Suppressor macrophage (primary cell): ENCODE measurements at places on chromosomes 4 and X.

DNA sequence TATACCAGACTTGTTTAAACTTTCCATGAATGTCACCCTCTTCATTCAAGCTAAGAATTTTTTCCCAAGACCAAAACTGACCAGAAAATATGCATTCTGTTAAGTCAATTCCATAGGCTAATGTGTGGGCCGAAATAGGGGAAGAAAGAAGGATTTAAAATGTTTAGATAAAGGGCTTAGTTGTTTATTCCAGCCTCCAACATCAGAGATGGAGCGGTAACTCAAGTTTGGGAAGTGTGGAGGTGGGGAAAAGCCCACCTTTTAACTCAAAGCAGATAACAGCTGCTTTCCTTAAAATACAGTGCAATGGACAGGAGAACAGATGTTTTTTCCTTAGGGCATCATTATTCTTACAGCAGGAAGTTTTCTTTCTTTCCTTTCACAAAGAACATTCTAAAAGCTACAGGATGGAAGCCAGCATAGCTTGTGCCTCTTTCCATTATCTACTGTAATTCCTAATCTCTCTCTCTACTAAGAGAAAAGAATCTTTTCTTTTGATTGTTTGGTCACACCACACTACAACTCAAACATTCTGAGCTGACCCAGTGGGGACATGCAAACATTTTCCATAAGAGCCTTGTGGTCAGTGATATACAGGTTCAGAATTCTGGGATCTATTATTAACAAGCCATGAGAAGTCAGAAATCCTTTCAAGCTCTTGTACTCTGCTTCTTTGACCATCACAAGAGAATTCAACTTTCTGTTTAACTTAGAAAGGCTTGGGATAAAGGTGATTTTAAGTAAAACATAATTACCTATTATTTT is 101.6 kb downstream of the PDE5A start:
- DNase-seq, result no peak

- DNase-seq, result peak; percentile 58
These were observed 760 bp downstream of the TMEM165 start for GRCh38 chr4:55396308-55397125.

DNA sequence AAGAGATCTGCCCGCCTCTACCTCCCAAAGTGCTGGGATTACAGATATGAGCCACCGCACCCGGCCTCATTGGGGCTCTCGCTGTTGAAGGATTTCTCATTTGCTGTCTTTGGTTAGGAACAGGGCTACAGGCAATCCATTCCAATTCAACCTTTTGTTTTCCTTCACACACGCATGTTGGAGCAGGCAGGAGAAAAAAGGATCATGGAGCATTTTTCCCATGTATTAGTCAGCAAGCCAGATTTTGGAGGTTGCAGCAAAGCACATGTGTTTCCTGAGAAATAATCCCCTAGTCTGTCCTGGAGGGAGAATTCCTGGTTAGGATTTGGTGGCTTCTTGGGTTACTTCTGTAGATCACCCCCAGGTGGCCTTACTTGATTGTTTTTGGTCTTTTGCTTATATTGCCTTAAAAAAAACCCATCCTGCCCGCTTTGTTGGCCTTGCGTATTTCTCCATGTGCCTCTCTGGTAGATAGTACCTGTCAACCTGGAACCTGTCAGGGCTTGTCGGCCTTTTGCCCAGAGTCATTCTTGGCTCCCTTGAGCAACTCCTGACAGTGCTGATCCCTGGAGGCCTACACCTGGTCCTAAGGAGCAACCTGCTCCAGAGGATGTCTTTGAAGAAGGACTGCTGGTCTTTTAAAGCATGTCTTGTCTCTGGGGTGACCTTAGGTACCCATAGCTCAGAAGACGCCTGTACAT is 82.4 kb upstream of the CLCN4 start:
- no peak for DNase-seq

DNA sequence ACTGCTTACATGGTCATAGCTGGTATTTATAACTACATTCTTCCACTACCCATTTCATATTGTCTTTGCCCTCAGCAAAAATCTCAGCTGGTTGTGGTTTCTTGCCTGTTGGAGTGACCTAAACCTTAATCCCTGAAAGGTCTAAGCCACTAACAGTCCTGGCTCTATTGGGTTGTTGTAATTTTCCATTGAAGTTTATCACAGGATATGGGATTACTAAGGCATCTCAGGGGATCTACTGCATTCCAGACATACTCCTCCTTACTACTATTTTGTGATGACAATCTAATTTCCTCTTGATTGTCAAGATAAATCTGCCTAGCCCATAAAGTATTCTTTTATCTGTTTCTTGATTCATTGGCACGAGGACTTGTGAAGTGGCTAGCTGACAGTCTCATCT is 6.2 kb upstream of the OSTC start:
- no peak for DNase-seq

- no peak for DNase-seq
These were observed 104.6 kb upstream of the NWD2 start for GRCh38 chr4:37139987-37140386.

DNA sequence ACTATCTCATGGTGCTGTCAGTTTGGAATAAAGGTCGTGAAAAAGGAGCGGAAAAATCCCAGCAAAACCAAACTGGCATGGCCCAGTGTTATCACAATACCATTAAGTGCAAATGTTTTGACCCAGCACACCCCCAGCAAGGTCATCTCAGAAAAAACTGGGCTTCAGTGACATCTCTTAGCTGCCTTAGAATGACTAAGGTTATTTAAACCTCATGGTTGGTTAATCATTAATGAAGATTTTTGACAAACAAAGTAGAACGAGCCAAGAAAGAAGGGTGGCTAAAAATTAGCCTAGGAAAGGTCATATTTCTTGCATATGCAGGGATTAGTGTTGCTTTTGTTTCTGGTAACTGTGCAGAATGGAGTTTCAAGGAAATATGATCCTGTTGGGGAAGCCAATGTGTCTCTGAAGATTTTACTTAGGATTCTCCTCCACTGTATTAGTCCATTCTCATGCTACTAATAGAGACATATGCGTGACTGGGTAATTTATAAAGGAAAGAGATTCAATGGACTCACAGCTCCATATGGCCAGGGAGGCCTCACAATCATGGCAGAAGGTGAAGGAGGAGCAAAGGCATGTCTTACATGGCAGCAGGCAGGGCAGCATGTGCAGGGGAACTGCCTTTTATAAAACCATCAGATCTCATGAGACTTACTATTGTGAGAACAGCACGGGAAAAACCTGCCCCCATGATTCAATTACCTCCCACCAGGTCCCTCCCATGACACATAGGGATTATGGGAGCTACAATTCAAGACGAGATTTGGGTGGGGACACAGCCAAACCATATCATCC is 83.5 kb downstream of the CHRNA9 start:
- no peak for DNase-seq

- DNase-seq, result no peak
These were observed 24.1 kb downstream of the C4orf50 start for GRCh38 chr4:5993876-5994811.

DNA sequence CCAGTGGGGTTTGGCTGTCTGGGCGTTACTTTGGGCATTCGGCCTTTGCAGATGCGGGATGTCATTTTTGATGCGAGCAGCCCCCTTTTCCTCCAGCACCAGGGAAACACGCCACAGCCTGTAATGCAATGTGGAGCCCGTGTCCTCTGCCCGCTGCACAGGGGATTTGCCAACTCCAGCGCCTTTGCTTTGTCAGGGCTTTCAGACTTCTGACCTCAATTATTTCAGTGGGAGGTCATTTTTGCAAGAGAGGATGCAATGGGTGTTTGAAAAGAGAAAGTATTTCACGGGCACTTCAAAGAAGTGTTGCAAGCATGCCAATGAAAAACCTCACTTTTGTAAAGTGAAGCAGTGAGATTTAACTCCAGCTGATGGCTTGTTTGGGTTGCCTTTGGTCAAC is 11.5 kb downstream of the CLCN4 start:
- DNase-seq, result peak; percentile 80
